ENCODE measurements at places on chromosomes 12 and 14.

GRCh38 chr12:13230500-13230899 is 34.0 kb downstream of the EMP1 start:
- no peak for DNase-seq

DNA sequence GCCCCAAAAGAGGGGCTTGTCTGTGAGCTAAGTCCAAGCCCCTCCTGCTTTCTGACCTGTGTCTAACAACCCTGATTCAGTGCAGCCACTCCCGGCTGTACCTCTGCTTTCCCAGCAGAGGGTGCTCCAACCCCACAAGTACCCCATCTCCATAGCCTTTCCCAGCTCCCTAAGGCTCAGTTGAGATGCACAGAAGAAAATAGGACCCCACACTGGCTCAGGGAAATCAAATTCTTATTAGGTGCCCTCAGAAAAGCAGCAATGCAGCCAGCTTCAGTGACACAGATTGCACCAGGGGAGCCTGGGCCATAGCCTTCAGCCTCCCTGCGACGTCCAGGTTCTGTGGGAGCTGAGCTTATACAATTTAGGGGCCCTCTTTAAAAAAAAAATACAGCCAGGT is 49.9 kb downstream of the LRRC74A start:
- DNase-seq: no peak

- DNase-seq: no peak
Measured at GRCh38 chr12:107344035-107344808, 250.9 kb upstream of the CRY1 start.

GRCh38 chr14:65373671-65374039 is 38.9 kb upstream of the FUT8 start:
- DNase-seq: no peak

DNA sequence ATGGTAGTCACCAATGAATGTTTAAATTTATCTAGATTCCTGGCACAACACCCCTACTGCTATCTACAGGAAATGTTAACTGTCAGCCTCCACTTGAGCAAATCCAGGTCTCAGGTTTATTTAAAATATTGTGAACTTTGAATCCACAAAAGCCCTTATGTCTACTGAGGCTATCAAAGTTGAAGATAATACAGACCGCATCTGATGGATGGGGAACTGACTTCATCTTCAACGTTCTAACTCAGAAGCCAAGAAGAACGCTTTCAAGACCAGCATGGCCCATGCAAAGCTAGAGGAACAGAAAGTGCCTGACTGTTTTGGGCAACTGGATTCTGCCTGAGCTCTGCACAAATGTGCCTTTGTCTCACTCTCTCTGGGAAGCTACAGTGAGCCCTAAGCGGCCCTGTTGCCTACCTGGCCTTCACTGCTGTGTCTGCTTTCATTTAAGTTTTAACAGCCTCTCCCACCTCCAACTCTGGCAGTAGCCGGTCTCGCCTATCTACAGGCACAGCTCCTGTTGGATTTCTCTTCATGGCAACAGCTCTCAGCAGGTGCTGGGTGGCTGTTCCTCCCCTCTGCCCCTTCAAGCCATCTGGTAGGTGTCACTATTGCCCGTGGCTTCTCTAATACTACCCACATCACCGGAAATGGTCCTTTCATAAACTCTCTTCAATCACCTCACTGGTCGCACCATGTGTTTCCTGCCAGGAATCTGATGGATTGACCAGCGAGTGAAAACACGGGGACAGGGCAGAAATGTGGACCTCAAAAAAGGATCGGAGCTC is 112.1 kb upstream of the OVCH1 start:
- DNase-seq: no peak

- no peak for DNase-seq
Measured at GRCh38 chr12:13372386-13372785, 175.9 kb downstream of the EMP1 start.

GRCh38 chr12:4356041-4356327 is 23.5 kb downstream of the FGF23 start:
- DNase-seq: no peak

DNA sequence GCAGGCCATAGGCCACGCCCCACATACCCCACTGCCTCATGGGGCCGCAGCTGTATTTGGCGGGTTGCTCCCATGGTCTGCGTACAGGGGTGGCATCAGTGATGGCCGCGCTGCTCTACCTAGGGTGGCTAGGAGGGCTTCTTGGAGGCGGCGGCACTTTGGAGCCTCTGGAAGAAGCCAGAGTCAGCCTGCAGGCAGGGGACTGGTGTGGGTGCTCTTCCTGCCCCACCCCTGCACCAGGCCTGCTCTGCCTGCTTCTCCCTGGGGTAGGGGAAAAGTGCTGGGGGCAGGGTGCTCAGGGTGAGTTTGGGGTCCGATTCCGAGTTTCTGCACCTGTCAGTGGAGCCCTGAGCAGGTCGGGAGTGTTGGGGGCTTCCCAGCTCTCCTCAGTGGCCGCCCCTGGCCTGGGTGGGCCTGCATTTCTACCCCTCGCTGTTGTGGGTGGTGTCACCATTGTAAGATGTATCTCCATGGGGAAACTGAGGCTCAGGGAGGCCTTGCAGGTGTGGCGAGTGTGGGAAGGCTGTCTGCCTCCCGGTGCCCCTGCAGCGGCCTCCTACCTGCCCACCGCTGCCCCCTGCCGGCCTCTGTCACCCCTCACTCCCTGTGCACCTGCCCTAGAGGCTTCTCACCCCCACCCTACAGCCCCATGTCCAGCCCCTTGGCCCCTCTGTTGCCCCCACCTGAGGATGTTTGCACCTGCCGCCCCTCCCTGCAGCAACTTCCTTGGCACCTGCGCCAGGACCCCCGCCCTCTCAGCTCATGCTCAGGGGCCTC is 5.5 kb downstream of the CEP170B start:
- DNase-seq: no peak

DNA sequence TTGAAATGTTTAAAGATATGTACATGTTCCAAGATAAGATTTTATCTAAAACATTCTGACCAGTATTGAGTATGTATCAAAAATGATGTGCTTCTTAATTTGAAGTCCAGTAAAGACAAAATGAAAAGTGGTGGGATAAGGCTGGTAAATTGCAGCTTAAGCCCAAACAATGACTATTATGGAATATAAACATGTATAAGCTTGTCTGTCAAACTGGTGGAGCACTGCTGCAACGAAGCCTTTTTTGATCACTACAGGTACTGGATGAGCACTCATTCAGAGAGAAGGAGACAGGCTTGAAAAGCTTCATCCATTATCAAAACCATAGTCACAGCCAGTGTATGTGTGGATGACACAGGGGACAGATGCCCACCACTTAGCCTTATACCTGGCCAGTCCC is 138.4 kb downstream of the ATP23 start:
- no peak for DNase-seq

DNA sequence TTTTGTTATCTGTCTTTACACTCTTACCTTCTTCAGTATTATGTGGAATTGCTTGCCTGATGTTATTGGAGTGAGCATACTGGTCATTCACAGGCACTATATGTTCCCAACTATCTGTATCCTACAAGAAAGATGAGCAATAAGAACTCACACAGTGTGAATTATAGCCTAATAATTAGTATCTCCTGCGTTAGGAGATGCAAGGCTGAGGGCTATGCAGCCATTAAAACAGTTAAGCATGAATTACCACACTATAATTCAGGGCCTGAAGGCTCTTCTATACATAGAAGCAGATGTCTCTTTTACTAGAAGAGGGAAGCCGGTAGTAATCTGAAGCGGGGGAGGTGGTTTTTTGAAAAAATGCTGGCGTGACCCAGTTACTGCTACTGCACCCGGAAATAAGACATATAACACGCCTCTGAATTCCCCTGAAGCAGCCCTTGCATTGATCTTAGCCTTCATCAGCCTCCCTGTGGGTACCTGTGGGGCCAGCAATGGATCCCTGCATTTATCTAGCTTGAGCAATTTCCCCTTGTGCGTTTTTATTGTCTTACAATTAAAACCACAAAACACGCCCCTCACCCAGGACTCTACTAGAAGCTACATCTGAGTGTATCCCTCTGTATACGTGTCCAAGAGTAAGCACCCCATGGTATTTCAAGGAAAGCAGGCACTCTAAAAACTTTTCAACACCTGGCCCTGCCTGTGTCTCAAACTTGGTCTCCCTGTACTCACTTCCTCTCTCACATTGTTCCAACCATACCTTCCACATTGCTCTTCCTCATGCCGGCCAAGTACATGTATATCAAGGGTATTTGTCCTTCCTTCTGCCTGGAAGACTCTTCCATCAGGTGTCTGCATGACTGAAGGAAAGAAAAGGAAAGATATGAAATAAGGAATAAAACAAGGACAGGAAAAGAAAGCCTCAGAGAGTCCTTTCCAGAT is 210.9 kb upstream of the ARID2 start:
- no peak for DNase-seq

- DNase-seq: no peak
Measured at GRCh38 chr12:3135522-3136461, 58.6 kb downstream of the TSPAN9 start.

- DNase-seq: no peak
Measured at GRCh38 chr12:25965682-25966081, 7.2 kb downstream of the RASSF8 start.

- no peak for DNase-seq
Measured at GRCh38 chr14:28902930-28903329, 136.3 kb downstream of the FOXG1 start.

GRCh38 chr14:100278702-100279101 is 27.5 kb downstream of the SLC25A29 start:
- no peak for DNase-seq

GRCh38 chr12:62375603-62376002 is 91.0 kb upstream of the MON2 start:
- no peak for DNase-seq

- DNase-seq: no peak
Measured at GRCh38 chr14:75273272-75274049, 5.2 kb upstream of the FOS start.

DNA sequence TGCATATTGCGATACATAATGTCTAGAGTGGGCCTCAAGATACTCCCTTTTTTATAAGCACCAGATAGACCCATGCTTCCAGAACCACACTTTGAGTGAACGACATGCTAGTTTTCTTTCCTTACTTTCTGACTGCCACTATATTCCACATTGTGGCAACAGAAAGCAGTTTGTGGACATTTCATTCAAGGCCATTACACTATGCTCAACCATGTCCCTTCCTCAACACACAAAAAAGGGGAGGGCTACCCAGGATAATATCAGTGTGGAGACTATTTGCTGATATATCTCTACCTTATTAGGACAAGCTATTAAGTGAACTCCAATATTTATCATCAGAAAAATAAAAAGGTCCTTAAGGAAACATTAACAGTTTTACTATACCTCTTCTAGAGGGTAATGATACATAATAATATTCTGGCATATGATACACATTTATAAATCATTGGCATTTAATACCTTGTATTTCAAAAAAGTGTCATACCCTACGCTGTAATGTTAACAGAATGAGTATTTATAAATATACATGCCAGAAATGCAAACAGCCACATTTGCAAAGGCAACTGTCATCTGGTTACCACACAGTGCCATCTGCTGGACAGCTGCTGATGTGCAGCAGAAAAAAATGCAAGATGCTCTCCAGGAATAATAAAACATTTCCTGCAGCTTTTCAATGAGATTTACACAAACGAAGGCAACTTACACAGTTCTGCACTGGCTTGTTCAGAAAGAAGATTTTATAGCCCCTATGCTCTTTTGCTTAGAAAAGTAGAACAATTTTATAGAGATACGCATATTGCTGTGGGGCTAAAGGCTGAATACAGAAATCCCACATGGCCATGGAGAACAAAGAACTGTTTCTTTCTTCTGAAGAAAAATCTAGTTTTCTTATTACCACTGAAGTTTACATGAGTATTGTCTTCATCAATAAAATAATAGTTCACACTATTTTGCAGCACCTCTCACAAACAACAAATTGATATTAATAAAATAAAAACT is 182.2 kb upstream of the GRIP1 start:
- DNase-seq: no peak

GRCh38 chr14:51262868-51263267 is 22.8 kb downstream of the TMX1 start:
- DNase-seq: no peak

DNA sequence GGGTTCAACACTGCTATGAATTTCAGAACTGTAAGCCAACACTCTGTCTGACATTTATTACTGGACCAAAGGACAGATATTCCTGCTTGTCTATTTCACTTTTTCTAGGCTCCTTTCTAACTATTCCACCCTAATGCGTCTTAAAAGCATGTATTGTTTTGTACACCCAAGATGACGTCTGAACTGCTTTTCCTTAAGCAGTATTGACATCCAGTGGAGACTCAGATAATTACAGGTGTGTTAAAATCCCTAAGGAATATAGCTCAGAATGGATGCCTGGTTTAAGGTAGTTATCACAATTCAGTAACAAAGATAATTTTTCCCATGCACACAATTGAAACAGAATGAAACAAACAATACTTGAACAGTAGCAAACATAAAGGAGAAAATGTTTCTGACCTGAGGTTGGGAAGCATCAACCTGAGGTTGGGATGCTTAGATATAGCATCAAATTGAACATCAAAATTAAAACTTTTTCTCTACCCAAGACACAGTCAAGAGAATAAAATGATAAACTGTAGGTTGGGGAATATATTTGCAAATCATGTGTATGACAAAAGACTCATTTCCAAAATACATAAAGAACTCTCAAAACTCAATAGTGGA is 93.7 kb upstream of the PTPRR start:
- DNase-seq: no peak

DNA sequence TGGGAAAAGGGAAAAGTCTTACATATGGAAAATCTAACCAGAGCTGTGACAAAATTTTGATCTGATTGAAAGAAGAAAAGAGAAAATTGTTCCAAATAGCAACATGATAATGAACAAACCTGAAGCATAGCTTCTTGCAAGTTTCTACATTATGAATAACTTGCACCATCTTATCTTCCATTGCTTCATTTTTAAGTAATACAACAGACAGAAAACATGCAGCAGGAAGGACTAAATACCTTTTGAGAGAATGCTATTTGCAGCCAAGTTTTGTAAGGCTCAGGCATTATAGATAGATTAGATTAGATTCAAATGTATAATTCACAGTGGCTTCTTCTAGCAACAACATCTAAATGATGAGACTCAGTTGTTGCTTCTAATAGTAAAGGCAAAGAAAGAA is 441.4 kb downstream of the AEBP2 start:
- no peak for DNase-seq

DNA sequence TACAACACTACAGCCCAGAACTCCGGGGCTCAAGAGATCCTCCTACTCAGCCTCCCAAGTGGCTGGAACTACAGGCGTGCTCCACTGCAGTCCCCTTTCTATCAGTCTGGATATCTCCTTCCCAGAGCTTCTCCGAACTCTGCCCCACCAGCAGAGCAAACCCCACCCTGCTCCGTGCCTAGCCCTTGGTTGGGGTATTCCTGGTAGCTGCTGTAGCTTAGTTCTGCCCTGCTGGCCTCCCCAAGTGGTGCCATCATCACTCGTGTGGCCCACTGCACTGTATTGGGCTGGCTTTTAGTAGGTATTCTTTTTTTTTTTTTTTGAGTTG is 9.5 kb downstream of the HSP90AA1 start:
- DNase-seq: no peak
